ENCODE measurements at places on chromosomes 13 and 19.

DNA sequence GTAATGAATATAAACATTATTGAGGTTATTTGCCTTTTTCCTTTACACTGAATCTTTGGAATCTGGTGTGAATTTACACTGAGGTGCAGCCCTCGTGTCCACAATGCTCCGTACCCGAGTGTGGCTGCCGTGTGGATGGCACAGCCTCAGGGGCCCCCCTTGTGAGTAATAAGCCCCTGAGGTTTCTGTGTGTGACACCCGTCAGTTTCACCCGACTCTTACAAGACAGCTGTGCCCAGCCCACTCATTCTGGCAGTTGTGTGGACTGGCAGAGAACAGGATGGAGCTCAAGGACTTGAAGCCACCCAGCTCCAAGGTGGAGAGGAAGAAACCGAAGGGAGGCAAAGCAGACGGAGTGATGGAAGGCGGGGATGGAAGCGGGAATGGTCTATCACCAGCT, 7.8 kb downstream of the PROZ start:
- no peak for DNase-seq

DNA sequence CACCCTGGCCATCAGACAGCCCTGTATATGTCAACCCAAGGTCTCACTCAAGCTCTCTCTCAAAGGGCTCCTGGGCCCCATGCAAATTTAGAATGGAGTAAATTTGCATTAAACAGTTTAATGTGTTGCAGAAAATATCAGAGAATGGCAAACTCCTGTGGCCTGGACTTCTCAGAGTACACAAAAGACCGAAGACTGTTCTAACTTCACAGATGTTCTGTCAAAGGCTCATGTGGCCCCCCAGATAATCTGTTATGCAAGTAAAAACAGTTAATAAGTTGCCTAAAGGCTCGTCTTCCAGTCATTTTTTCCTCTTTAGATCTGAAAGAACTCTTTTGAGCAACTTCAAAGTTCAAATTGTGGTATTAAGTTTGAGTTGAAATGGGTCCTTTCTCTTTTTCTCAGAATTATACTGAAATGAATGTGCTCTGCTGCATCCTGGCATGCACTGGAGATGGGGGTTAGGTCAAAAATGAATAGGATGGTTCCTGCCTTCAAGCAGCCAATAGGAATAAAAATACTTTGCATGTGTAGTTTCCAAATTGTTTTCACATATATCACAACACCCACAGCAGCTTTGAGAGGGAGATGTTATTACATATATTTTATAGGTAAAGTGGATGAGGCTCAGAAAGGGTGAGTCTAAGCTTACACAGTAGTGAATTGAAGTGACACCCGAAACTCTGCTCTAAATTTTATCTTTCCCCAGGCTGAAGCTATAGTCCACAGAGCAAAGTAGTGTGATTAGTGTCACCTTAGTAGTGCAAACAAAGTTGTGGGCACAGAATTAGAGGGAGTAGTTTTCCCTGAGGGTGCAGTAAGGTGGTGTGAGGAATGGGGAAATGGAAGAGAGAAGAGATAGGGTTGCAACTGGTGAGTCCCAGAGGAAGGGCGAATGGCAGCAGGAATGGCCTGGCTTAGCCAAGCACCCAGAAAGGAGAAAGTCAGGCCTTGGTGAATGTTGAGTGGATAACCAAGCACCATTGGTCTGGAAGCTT, 205.0 kb upstream of the RFC3 start:
- DNase-seq, result no peak

DNA sequence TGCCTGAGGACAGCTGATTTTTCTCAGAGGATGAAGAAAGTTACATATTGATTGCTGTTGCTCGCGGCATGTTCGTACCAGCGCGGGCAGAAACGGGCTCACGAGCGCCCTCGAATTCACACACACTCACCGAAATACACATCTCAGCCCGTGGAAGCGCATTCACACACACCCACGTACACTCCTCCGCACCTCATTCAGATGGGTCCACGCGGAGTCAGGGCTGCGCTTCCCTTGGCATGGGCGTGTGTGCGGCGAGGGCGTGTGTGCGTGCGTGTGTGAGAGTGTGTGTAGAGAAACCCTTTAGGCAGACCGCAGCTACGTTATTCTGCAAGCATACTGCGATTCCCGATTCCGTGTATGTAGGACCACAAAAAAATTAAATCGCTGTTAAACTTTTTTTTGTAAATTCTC, 2.1 kb upstream of the PCDH17 start:
- no peak for DNase-seq

GRCh38 chr13:29909975-29910674, 59.7 kb upstream of the UBL3 start:
- no peak for DNase-seq

GRCh38 chr13:109650861-109651260, 135.5 kb downstream of the IRS2 start:
- DNase-seq, result no peak

DNA sequence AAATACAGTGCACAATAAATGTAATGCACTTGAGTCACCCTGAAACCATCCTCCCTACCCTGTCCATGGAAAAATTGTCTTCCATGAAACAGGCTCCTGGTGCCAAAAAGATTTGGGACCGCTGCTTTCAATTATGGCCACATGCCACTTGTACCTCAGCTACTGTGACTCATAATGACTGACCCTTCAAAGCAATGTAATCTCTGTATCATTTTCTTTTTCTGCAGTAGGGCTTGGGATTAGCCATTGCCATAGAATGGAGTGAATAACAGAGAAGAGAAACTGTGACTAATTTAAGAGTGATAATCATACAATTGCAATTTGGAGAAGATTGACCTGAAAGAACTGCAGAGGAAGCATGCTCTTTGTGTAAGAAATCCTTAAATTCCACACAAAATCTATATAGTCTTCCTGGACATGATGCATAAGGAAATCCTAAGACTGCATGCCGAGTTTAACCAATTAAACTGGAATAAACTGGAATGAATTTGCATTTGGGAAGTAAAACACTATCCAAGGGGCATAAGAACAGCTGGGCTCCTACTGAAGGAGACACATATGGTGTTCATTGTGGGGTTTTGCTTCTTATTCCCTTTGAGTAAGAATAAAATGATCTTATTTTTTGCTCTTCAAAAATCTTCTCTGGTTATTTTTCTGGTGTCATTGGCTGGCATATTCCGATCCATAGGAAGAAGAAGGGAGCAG, 59.5 kb upstream of the SLC7A1 start:
- no peak for DNase-seq

- DNase-seq, result no peak
These were observed 121.6 kb upstream of the SGCG start for GRCh38 chr13:23059173-23059572.

- no peak for DNase-seq
These were observed 7.0 kb downstream of the CRYL1 start for GRCh38 chr13:20518660-20519100.

GRCh38 chr19:5827891-5828660, 11.4 kb downstream of the FUT6 start:
- DNase-seq, result peak; percentile 98

GRCh38 chr13:42762251-42762650, 19.1 kb upstream of the FAM216B start:
- DNase-seq, result no peak

- DNase-seq, result no peak
These were observed 1033.6 kb downstream of the SLITRK5 start for GRCh38 chr13:88704600-88705275.

DNA sequence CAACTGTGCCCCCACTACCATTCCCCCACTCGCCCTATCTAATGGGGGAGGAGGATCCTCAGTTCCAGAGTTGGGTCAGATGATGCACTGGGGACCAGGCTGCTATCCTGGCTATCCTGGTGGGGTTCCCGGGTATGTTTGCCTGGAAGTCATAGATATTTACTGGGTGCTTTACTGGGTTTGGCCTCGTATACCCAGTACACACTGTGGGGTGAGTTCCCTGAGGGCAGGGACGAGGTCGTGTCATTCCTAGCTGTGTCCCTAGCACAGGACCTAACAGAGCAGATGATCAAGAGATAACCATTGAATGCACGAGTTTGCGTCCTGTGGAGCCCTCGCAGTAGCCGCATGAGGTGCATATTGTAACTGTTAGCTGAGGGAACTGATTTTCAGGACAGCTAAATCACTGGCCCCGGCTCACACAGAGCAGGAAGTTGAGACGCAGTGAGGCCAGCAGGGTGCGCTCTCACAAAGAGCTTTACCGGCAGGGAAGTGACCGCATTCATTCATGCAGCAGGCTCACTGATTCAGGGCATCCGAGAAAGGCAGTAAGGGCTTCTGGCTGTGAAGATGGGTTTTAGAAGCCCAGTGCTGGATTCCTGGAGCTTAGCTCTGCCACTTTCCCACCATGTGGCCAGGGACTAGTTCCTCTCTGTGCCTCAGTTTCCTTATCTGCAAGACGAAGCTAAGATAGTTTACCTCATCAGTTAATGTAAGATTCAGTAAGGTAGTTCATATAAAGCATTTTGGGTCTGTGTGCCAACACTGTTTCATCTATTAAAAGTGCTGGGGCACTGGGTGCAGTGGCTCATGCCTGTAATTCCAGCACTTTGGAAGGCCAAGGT, 6.0 kb downstream of the RUVBL2 start:
- DNase-seq, result peak; percentile 61

GRCh38 chr13:44218501-44219240, 155.0 kb upstream of the SERP2 start:
- DNase-seq, result no peak

DNA sequence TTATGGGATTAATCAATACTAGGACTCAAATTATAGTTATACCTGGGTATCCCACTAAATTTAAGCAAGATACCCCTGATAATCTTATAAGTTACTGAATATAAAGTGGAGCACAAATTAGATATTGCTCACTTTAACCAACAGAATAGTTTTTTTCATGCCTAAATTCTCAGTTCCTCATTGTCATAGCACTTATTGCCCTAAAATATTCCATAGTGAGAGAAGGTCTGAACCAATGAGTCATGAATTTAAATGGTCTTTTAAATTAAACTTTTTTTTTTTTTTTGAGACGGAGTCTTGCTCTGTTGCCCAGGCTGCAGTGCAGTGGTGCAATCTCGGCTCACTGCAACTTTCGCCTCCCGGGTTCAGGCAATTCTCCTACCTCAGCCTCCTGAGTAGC, 42.4 kb downstream of the ZNF136 start:
- DNase-seq, result no peak

- DNase-seq, result no peak
These were observed 43.2 kb downstream of the KLF12 start for GRCh38 chr13:74090869-74091605.

DNA sequence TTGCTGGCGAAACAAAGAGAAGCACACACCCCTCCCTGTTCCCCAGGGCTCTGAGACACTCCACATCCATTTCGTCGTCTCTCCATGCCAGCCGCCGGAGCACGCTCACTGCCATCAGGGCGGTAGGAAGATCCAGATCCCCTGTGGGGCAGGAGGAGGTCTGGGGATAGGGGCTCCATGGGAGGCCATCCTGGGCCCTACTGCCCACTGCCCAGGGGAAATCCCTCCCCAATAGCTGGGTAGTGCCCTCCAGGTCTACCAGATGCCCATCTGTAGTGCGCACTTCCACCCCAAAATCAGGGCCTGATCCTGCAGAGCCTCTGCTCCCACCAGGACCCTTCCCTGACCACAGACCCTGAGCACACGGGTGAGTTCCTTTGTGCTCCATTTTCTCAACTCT, 80.3 kb downstream of the EFNB2 start:
- no peak for DNase-seq

GRCh38 chr13:65787082-65787481, 1443.1 kb downstream of the PCDH9 start:
- DNase-seq, result no peak
